ENCODE measurements at places on chromosomes 3 and 15.

GRCh38 chr3:172161133-172161789 is 121.9 kb downstream of the FNDC3B start:
- DNase-seq: no peak

- no peak for DNase-seq
Observed at GRCh38 chr3:27613846-27614500, 108.2 kb downstream of the EOMES start.

GRCh38 chr3:183490653-183491052 is 62.2 kb upstream of the MCF2L2 start:
- no peak for DNase-seq

DNA sequence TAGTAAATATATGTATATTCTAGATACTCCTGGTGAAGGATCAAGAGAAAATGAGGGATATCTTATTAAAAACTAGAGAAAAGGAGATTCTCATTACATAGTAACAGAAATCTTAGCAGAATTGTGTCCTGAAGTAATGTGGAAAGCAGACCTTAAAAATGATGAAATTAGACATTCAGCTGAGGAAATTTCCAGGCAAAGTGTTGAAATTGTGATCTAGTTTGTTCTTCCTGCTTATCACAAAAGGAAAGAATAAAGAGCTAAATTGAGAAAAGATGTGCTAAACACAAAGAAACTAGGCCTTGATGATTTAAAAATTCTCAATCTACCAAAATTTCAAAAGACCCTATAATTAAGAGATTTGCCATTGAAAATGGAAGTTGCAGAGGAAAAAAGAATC is 362.6 kb upstream of the PLSCR5 start:
- DNase-seq: no peak

- peak; percentile 29 for DNase-seq
Observed at GRCh38 chr15:68818066-68818768, 2.5 kb downstream of the ANP32A start.

GRCh38 chr3:12229146-12229851 is 59.6 kb upstream of the PPARG start:
- peak; percentile 20 for DNase-seq

GRCh38 chr3:35757991-35758757 is 118.8 kb downstream of the ARPP21 start:
- DNase-seq: no peak

DNA sequence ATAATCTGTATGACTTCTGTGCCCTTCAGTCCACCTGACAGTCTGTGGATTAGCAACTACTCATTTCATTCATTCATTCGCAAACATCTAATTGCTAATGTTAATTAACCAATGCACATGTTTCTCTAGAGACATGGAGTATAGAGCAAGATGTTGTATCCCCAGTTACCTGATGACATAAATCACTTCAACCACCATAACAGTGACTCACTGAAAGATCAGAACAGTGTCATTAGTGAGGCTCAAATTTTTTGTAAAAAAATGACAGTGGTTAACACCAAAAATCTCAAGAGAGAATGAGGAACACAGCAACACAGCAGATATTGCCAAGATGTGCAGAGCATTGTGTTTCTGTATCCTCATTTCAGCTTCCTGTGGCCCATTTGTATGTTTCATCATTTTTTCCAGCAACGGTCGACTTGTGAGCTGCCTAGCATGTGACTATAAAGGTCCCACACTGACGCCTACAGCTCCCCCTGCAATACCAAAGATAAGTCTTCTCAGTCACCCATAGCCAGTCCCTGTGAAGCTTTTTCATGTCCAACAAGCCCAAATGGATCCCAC is 3.7 kb upstream of the PLD1 start:
- no peak for DNase-seq

- DNase-seq: no peak
Observed at GRCh38 chr15:33535135-33535534, 224.4 kb downstream of the RYR3 start.

GRCh38 chr3:86653661-86654205 is 337.2 kb downstream of the VGLL3 start:
- DNase-seq: no peak

DNA sequence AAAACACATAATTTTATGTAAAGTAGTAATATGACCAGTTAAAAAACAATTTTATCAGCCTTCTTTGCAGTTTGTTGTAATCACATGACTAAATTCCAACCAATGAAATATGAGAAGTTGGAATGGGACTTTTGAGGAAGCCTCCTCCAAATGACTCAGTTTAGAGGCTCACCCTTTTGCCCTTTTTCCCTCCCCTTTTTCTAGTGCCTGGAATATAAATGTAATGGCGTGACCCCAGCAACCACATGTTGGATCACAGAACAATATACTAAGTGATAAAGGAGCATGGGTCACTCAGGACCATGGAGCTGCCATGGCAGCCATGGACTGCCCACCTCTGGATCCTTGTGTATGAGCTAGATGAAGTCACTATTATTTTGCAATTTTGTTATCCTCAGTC is 48.8 kb upstream of the HEG1 start:
- DNase-seq: no peak

- DNase-seq: no peak
Observed at GRCh38 chr15:83574345-83574744, 79.6 kb upstream of the ADAMTSL3 start.

- no peak for DNase-seq
Observed at GRCh38 chr3:32758375-32758753, 59.4 kb upstream of the TRIM71 start.

GRCh38 chr3:16476636-16477035 is 36.9 kb downstream of the RFTN1 start:
- no peak for DNase-seq

GRCh38 chr3:3699816-3700633 is 99.2 kb upstream of the LRRN1 start:
- peak; percentile 56 for DNase-seq

DNA sequence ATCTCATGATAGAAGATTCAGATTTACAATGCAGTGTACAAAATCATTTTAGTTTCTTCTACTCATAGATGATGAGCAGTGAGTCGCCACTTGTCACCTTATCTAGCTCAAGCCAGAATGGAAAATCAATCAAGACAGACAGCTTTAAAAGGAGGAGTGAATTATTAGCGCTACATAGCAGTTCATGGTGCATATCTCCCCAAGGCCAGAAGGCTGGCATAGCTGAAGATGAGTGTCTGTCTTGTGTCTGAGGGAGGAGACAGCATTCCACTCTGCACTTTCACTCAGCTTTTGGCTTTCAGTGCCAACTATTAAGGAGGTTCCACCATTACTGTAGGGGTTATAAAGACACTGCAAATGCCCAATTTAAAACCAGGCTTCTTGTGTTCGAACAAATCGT is 804.1 kb upstream of the LMCD1 start:
- no peak for DNase-seq

Data from NCI-H1417 treated with DMSO at 0.1 percent for 48 hours (cell line).